ENCODE measurements at places on chromosomes 6 and 20. TPM values are rescaled to one million over a fixed set of nuclear protein-coding genes. Genes with fewer than 3 reads are reported as not detected.

GRCh38 chr20:44734938-44735337, 10.7 kb upstream of the KCNK15 start:
- no peaks in the 10 kb centered on the region for H3K36me3 ChIP-seq
- H3K27me3 ChIP-seq: peaks cover 8% of the 10 kb centered on the region
- H3K27ac ChIP-seq: no peak overlapping the region
- DNase-seq: no peak

- no peak for DNase-seq
- no peaks in the 10 kb centered on the region for H3K4me1 ChIP-seq
- no peaks in the 10 kb centered on the region for H3K36me3 ChIP-seq
- H3K27me3 ChIP-seq: no peaks in the 10 kb centered on the region
- no peak overlapping the region for H3K4me3 ChIP-seq
Measured at GRCh38 chr6:94713446-94713845, 863.9 kb upstream of the MANEA start.

DNA sequence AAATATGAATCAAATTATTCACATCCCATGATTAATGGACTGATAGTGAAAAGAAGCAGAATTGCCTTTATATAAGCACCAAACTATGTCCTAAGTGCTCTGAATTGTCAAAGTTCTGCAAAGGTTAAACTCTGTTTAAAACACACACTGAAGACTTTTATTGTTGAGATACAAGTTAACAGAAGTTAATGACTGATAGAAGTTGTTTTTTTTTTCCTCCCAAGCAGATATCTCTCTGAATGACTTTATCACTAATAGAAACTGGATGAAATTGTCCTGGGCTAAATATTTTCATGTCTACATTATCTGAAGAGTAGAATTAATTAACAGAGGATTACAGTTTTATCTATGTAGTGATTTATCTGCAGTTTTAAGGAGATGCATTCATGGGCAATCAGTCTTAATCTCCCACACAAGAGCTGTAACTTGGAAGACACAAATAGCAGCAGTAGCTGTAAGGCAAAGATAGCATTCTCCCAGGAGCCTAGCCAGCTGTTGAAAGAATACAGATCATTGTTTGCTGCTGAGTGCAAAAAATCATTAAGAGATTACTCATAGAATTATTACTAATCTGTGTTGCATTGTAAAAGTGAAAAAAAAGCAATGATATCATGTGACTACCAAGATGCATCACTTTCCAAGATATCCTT, 49.9 kb downstream of the BMP5 start:
- DNase-seq: no peak
- peak overlapping the region; percentile 92 for H3K27ac ChIP-seq
- H3K4me3 ChIP-seq: peak overlapping the region; percentile 4
- peaks cover 38% of the 10 kb centered on the region for H3K4me1 ChIP-seq

Gene TSBP1
- total RNA-seq: not detected
